ENCODE measurements at places on chromosomes 6 and 20.
A peak's percentile ranks its signal among the peaks of the same experiment; 100 is the strongest.

GRCh38 chr6:111861431-111861885, 11.8 kb downstream of the FYN start:
- DNase-seq = no peak

DNA sequence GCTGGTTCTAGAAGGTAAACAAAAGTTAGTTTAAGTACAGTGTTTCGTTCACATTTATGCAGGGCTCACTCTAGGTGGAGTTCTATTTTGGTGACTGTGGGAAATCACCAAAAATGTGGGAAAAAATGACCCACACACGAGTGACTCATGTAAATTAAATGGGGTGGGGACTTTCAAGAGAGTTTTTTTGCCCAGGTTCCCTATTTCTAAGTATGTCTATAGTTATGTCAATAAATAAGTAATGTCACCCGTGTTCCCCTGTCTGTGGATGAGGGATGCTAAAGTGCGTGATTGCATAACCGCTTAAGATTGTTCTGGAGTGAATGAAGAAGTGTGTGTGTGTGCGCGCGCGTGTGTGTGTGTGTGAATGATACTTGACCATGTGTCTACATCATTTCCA, 69.1 kb downstream of the MYB start:
- no peak for DNase-seq

DNA sequence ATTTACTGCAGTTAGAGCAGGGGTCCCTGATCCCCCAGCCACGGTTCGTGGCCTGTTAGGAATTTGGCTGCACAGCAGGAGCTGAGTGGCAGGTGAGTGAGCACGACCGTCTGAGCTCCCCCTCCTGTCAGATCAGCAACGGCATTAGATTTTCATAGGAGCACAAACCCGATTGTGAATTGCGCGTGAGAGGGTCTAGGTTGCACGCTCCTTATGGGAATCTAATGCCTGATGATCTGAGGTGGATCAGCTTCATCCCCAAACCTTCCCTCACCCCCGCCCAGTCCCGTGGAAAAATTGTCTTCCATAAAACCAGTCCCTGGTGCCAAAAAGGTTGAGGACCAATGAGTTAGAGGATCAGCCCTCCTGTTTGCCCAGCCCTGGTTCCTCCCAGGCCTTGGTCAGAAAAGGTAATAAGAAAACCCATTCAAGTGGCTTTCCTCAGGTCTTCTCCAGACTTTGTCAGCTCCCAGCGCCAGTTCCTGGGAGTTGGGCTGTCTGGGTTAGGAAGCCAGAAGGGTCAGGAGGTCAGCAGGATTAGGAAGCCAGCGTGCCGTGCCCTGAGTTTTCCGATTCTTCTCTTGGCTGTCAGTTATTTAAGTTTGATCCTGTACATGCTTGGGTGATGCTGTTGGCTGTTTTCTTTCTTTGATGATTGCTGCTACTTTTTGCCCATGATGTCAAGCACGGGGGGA, 139.9 kb upstream of the PMEPA1 start:
- no peak for DNase-seq

- DNase-seq = no peak
Observed at GRCh38 chr6:147806697-147807096, 298.2 kb downstream of the SAMD5 start.

DNA sequence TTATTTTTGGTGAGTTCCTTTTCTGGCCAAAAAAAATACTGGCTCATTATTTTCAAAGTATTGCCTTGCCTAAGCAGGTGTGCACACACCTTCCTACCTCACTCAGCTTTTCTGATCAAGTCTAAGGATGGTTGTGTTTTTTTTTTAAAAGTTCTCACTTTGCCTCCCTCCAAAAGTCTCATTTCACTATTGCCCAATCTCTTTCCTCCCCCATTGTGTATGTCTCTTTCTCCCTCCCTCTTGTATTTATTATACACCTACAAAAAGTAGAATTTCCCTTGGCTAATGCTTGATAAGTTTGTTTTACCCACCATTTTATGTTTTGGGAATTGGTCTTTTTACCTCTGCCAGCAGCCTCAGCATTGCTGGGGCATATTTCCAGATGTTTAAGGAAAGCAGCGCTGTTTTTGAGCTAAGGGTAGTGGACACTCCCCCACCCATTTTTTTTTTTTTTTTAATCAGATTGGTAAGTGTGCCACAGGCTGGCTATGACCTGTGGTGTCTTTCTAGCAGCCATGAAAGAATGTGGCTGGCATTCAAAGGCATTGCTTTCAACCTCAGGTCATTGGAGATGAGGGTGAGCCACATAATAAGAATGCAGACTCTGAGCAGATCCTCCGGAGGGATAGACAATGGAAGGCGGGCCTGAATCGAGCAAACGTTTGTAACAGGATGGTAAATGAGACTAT, 668.6 kb downstream of the UTRN start:
- DNase-seq = no peak

- DNase-seq = no peak
Observed at GRCh38 chr6:142482974-142483373, 181.2 kb downstream of the ADGRG6 start.

GRCh38 chr20:63101781-63102720, 95.3 kb upstream of the BHLHE23 start:
- peak; percentile 20 for DNase-seq

DNA sequence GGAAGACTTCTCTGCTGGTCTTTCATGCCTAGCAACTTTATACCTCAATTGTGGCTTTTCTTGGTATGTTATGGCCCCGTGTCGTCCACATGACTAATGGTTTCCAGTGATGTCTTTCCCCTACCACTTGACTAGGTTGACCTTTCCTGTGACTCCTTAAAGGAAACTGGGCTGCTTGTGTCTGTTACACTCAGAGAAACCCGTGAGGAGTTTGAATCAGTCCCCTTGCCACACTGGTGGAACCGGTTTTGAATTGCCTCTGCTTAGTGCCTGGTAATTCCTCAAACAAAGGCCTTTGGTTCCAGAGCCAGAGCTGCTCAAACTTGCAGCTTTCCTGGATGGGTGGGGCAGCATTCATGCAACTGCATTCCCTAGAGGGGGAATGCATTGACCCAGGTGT, 21.9 kb downstream of the ECT2L start:
- no peak for DNase-seq

DNA sequence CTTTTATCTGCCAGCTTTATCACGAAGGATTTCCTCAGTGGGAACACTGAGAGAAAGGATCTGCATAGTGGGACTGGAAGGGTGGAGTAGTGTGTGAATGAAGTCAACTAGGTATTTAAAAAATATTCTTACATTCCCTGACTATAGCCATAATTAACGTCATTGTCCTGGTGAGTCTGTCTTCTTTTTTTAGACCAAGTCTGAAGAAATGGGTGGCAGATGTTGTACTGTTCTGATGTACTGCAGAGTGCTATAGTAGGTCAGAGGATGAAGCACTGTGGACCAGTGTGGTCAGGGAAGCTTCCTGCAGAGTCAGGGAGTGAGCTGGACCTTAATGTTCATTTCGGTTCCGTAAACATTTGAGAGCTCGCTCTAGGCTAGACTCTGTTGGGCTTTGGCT, 11.9 kb downstream of the TULP4 start:
- DNase-seq = no peak

DNA sequence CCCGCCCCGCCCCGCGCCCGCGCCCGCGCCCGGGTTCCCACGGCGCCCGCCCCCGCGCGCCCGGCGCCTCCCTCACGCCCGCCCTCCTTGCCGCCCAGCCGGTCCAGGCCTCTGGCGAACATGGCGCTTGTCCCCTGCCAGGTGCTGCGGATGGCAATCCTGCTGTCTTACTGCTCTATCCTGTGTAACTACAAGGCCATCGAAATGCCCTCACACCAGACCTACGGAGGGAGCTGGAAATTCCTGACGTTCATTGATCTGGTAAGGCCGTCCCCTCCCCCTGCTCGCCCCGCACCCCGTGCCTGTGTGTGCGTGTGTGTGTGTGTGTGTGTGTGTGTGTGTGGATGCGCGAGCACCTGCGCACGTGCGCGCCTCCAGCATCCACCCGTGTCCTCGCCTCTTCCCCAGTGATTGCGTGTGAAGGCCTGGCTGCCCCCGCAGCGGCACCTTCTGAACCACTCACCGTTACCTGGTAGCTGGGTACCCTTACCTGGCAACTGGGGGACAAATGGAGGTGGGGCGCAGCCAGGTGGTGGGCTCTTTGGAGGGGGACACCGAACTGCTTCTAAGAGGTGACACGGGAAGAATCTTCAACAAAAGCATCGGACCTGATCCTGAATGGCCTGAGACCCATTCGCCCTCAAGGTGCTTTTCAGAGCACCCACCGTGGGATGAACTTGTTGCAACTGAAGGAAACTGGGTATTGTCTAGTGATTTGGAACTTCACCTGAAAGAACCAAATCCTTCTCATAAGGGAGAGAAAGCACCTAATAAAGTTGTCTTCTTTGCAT, at the start of gene AIG1:
AIG1 (plus strand) TSS at position 84 of the 791 bp plus-strand sequence; CDS start at position 121, 37 bp downstream.
- peak; percentile 29 for DNase-seq

GRCh38 chr20:49186535-49187329, 1.4 kb downstream of the STAU1 start:
- DNase-seq = peak; percentile 38

GRCh38 chr6:1986454-1987243, 258.8 kb downstream of the GMDS start:
- DNase-seq = no peak

DNA sequence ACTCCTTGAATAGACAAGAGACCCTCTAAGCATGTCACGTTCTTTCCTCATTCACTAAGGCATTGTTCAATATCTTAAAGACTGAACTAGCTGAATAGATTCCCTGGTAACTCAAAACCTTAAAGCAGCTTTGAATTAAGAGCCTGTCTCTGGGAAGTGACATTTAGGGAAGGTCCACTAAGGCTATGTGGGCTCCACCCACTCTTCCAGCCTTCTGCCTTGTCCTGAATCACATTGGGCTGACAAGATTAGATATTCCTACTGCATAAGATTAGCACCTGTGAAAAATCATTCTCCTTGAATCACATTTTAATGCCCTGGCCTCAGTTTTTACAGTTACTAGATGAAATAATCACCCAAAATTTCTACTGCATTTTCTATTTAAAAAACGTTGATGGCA, 36.3 kb downstream of the CLIC5 start:
- DNase-seq = no peak

DNA sequence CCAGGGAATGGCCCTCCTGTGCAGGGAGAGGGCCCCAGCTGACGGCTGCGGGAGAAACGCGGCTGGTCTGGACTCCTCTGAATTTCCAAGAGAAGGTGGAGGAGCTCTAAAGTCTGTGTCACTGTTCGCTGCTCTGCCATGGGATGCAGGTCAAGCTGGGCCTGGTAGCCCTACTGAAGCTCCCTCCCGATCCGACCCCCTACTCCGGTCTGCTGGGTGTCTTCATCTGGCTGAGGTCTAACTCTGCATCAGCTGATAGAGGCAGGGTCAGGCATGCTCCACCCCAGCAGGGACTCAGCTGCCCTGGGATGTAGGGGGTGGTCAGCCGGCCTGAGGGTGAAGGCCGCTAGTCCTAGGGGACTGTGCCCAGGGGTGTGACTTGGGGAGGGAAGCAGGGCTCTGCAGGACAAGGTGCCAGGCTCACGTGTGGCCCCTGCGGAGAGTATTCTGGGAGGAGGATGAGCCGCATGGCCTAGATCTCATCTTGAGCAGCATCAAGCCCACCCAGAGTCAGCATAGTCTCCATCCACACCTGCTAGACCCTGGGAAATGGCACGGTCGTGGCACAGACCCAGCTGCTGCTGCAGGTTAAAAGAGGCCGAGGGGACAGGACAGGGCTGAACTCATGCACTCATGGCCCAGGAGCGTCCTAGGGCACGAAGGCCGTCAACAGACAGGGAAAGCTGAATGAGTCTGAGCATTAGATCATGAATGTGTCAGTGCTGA, 1.4 kb downstream of the CST3 start:
- no peak for DNase-seq

- no peak for DNase-seq
Observed at GRCh38 chr6:18410412-18410811, 23.3 kb downstream of the RNF144B start.

- DNase-seq = no peak
Observed at GRCh38 chr20:1790386-1790785, 104.8 kb upstream of the SIRPA start.

GRCh38 chr6:146315381-146316174, 228.1 kb upstream of the RAB32 start:
- DNase-seq = no peak

DNA sequence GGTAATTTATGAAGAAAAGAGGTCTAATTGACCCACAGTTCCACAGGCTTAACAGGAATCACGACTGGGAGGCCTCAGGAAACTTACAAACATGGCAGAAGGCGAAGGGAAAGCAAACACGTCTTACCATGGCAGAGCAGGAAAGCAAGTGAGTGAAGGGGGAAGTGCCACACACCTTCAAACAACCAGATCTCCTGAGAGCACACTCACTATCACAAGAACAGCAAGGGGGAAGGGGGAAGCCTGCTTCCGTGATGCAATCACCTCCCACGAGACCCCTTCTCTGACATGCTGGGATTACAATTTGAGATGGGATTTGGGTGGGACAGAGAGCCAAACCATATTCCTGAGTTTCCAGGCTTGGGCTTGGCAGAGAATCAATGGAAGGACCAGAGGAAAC, 124.1 kb upstream of the RAB32 start:
- DNase-seq = no peak

GRCh38 chr6:166156942-166157341, 10.7 kb downstream of the TBXT start:
- no peak for DNase-seq
